ENCODE measurements at places on chromosomes 6 and 20.
A peak's percentile ranks its signal among the peaks of the same experiment; 100 is the strongest.

DNA sequence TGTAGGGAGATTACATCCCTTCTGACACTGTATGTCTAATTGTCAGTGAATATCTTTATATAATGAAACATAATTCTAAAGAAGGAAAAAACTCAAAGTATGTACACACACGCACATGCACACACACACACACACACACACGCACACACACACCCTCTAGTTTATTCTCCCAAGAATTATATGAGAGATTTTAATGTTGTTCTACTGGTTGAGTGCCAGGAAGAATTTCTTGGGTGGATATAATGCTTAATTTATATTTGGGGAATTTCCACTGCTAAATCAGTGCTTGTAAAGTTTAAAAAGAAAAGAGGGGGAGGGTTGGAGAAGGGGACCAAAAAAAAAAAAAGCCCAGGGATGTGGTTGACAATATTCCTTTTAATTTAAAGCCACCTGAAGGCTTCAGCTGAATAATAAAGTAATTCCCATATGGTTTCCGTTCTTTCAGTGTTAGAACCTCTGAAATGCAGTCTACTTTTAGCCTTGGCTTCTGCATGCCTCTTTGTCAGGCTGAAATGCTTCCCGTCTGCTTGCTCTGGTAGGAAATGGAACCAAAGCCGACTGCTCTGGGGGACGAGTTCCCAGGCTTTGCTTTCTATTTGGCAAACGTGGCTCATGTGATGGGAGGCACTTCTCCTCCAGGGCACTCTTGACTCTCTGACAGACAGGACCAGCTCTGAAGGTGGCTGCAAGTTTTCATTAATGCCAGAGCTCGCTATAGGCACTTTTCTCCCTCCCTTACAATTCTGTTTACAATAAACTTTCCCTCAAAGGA, 225.4 kb downstream of the PRL start:
- no peak for DNase-seq

DNA sequence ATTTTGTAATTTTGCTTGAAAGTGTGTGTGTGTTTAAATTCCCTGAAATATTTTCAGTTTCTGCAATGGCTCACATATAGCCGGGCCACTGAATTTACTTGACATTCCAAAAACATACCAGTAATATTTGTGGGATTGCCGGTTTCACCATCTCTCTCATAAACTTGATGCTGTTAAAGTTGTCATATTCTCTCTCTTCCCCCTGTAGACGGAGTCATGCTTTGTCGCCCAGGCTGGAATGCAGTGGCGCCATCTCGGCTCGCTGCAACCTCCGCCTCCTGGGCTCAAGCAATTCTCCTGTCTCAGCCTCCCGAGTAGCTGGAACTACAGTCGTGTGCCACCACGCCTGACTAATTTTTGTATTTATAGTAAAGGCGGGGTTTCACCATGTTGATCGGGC, 122.1 kb downstream of the TIAM2 start:
- no peak for DNase-seq

DNA sequence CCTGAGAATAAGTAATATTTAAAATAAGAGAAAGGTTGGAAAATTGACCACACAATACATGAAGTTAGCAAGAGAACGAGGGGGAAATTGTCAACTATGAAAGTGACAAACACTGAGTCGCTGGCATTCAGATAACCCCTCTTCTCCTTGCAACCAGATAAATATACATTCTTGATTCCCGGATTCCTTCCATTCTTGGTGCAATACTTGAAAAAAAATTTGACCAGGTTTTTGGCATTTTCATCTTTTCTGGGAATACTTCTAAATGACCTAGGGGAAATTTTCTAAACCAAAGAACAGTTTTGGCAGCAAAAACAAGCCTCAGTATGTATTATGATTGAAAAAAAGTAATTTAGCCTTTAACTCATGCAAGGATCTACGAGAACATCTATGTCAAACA, 164.0 kb downstream of the PDE7B start:
- no peak for DNase-seq

DNA sequence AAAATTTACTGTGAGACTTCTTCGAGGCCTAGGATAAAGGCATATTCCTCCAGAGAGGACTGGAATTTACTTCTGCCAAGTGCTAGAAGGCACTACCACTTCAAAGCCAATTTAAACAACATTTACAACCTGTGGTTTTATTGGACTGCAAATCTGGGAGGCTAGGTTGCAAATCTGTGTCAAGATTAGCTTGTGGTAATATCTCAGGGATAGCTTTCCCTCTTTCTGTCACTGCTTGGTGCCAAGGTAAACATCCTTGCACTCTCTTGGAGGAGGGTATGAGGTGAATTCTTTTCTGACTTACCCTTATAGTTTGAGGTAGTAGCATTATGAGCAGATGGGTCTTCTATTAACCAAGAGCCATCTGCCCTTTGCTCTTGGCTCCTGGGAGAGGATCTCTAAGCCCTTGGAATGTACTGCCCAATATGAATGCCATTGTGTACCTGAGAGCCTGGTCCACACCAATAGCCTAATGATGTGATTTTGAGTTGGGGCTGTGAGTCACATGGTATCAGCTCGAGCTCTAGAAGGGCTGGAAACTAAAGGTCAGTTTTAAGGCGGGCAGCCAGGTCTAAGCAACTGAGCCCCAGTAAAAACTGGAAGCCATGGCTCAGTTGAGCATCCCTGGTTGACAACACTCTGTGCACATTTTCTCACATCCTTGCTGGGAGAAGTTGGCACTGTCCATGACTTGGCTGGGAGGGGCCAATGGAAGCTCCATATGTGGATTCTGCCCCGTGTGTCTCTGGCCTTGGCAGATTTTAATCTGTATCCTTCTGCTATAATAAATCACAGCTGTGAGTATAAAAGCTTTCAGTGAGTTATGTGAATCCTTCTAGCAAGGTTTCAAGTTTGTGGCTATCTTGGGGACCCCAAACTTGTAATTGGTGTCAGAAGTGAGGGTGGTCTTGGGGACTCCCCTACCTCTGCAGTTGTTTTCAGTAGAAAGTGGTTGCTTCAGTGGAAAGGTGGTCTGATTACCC, 188.1 kb downstream of the UBE3D start:
- DNase-seq: no peak

GRCh38 chr6:34148631-34149451, 3.0 kb upstream of the GRM4 start:
- no peak for DNase-seq

GRCh38 chr6:119894811-119895210, 545.2 kb upstream of the MAN1A1 start:
- DNase-seq: no peak

GRCh38 chr20:22529150-22530019, 55.0 kb downstream of the FOXA2 start:
- no peak for DNase-seq

- DNase-seq: peak; percentile 29
Measured at GRCh38 chr6:142943711-142944123, 1.3 kb downstream of the HIVEP2 start.

DNA sequence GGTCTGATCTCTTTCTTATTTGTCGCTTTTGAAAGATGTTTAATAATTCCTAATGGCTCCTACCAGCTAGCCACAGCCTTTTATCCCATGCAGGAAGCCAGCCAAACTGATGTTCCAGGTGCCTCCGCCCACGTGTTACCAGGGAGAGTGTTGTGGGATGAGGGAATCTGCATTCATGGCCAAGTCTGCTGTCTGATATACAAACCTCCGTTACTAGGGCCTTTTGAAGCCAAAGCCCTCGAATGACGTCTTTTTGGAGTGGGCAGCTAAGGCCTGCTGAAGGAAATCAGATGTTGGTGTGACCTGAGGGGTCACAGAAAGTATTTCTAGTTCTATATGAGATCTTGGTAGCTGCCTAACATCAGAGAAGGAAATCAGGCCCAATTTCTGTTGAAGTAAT, 21.3 kb downstream of the STK35 start:
- DNase-seq: no peak

Measured in CD4-positive, alpha-beta T cell (primary cell).